AG09319 (cell line): ENCODE measurements at places on chromosomes 7 and 10.

DNA sequence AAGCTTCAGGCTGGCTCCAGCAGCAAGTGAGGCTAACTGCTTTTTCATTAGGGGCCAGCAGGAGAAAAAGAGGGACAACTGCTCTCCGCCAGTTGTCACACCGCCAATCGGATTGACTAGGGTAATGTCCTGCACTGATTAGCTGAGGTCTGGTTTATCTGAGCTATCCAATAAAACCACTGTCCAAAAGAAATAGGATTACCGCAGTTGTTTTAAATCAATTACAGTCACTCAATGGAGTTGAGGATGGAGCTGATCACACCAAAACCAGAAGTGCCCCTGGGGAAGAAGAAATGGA, 351.4 kb upstream of the NPVF start:
- DNase-seq: no peak

DNA sequence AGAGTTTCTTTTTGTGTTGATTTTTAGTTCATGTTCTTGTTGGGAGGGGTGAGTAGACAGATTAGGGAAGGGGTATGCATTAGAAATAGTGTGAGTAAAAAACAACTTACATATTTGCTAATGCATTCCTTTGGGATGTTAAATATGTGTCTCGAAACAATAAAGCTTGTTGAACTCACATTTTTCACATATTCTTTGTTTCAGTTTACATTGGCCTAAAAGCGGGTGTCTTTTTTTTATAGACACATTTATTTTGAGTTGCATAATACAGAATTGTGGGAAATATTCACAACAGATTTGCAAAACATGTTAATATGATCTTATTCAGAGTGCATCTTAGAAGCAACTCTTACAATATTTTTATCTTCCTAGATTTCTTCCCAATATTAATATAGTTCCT, 337.5 kb upstream of the CNTNAP2 start:
- DNase-seq: no peak

DNA sequence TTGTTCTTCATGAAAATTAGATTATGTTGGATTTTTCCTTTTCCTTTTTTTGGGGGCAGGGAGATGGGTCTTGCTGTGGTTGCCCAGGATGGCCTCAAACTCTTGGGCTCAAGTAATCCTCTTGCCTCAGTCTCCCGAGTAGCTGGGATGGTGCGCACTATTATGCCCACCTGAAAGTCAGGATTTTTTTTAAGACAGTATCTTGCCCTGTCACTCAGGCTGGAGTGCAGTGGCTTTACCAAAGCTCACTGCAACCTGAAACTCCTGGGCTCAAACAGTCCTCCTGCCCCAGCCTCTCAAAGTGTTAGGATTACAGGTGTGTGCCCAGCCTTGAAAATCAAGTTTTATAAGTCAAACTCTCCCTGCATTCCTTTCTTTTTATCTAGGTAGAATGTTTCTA, 1.7 kb upstream of the TET1 start:
- no peak for DNase-seq

- no peak for DNase-seq
These were observed 6.4 kb upstream of the PRKCQ start for GRCh38 chr10:6586501-6586900.

- DNase-seq: no peak
These were observed 246.9 kb downstream of the PTEN start for GRCh38 chr10:88110355-88110754.

- no peak for DNase-seq
These were observed 78.8 kb upstream of the GSDME start for GRCh38 chr7:24836084-24836483.

DNA sequence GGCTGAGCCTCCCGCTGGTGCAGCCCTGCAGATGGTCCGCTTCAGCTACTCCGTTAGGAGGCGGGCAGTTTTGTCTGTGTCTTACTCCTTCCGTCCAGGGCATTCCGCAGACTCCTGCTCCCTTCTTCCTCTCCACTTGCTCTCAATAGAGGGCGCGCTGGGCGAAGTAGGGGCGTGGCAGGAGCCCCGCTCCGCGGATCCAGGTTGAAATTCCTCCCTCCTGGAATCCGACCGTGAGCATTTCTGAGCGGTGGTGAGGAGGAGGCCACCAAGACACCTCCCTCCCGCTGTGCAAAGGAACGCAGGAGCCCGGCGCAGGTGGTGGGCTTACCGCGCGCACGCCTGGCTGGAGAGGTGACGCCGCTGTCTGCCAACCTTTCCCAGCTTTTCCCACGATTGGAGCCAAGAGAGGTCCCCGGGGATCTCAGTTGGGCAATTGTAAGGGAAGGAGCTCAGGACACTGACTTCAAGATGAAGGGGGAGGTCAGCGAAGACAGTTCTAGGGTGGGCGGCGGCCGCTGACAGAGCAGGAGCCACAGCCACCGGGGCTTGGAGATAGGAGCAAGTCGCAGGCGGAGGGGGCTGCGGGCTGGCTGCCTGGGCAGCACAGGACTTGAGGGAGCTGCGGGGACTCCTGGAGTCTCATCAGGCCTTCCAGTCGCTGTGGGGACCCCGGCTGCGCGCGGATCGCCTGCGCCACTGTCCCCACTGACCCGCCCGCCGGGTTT, 1011.3 kb downstream of the XPNPEP1 start:
- no peak for DNase-seq

GRCh38 chr10:44864051-44864450, 47.1 kb upstream of the TMEM72 start:
- no peak for DNase-seq
